ENCODE measurements at places on chromosomes 13 and 19. TPM values are rescaled to one million over a fixed set of nuclear protein-coding genes. Genes with fewer than 3 reads are reported as not detected.

- no peaks in the 10 kb centered on the region for H3K4me1 ChIP-seq
- no peak for DNase-seq
- no peaks in the 10 kb centered on the region for H3K36me3 ChIP-seq
- H3K27me3 ChIP-seq = no peaks in the 10 kb centered on the region
- no peak overlapping the region for H3K4me3 ChIP-seq
Observed at GRCh38 chr13:45048890-45049407, 59.6 kb downstream of the GPALPP1 start.

- peak; percentile 32 for DNase-seq
- no peaks in the 10 kb centered on the region for H3K27me3 ChIP-seq
- H3K4me3 ChIP-seq = no peak overlapping the region
- H3K36me3 ChIP-seq = no peaks in the 10 kb centered on the region
- H3K27ac ChIP-seq = no peak overlapping the region
- H3K4me1 ChIP-seq = no peaks in the 10 kb centered on the region
Observed at GRCh38 chr19:51194527-51195315, 30.2 kb upstream of the CD33 start.

- H3K4me1 ChIP-seq = no peaks in the 10 kb centered on the region
- H3K36me3 ChIP-seq = no peaks in the 10 kb centered on the region
- H3K27me3 ChIP-seq = no peaks in the 10 kb centered on the region
Observed at GRCh38 chr13:21328201-21328600, 130.9 kb downstream of the ZDHHC20 start.

DNA sequence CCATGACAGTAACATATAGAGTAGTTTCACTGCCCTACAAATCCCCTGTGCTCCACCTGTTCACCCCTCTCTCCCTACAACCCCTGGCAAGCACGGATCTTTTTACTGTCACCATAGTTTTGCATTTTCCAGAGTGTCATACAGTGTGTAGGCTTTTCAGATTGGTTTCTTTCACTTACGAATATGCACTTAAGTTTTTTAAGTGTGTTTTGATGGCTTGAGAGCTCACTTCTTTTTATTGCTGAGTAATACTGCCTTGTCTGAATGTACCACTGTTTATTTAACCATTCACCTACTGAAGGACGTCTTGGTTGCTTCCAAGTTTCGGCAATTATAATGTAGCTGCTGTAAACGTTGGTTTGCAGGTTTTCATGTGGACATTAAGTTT is 175.1 kb downstream of the ITGBL1 start:
- H3K27ac ChIP-seq = peak overlapping the region; percentile 32
- no peaks in the 10 kb centered on the region for H3K27me3 ChIP-seq
- DNase-seq = no peak
- peaks cover 2% of the 10 kb centered on the region for H3K4me1 ChIP-seq
- H3K4me3 ChIP-seq = peak overlapping the region; percentile 46
- no peaks in the 10 kb centered on the region for H3K36me3 ChIP-seq

GRCh38 chr19:6417713-6418561 is 6.7 kb downstream of the KHSRP start:
- H3K4me3 ChIP-seq = no peak overlapping the region
- H3K4me1 ChIP-seq = no peaks in the 10 kb centered on the region
- H3K36me3 ChIP-seq = peaks cover 21% of the 10 kb centered on the region
- DNase-seq = no peak

DNA sequence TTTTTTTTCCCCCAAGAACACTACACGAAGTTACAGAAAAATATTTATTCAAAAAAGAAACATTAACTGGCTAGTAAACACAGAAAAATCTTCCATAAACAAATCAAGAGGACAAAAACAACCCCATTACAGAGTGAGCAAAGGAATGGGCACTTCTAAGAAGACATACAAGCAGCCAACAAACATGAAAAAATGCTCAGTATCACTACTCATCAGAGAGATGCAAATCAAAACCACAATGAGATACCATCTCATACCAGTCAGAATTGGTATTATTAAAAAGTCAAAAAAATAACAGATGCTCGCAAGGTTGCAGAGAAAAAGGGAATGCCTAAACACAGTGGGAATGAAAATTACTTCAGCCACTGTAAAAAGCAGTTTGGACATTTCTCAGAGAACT is 131.7 kb downstream of the UGGT2 start:
- DNase-seq = no peak
- H3K27me3 ChIP-seq = no peaks in the 10 kb centered on the region
- no peak overlapping the region for H3K4me3 ChIP-seq
- no peak overlapping the region for H3K27ac ChIP-seq
- H3K4me1 ChIP-seq = no peaks in the 10 kb centered on the region

GRCh38 chr13:97600458-97601075 is 166.6 kb downstream of the RAP2A start:
- H3K27me3 ChIP-seq = no peaks in the 10 kb centered on the region
- H3K4me3 ChIP-seq = no peak overlapping the region
- no peaks in the 10 kb centered on the region for H3K4me1 ChIP-seq
- no peak overlapping the region for H3K27ac ChIP-seq
- no peaks in the 10 kb centered on the region for H3K36me3 ChIP-seq
- DNase-seq = no peak

GRCh38 chr13:43787518-43787891 is 733 bp upstream of the ENOX1 start:
- no peaks in the 10 kb centered on the region for H3K36me3 ChIP-seq
- H3K27me3 ChIP-seq = no peaks in the 10 kb centered on the region
- H3K27ac ChIP-seq = no peak overlapping the region
- DNase-seq = no peak
- H3K4me3 ChIP-seq = no peak overlapping the region

DNA sequence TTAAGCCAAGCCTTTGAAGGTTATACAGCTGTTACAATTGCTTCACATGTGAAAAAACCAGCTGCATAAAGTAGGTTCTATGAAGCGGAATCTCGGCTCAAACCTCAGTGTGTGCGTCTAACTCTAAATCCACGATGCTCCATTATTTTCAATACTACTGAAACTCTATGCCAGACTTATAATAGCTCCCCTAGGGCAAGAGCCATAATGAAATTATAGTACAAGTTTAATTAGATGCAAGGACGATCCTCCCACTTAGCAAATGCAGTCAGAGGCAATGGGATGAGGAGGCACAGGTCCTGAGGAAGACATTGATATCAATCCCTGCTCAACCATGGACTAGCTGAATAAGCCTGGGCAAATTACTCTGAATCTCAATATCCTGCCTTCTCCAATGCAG is 31.1 kb downstream of the SLC7A1 start:
- H3K27ac ChIP-seq = no peak overlapping the region
- no peaks in the 10 kb centered on the region for H3K27me3 ChIP-seq
- no peaks in the 10 kb centered on the region for H3K4me1 ChIP-seq
- DNase-seq = no peak
- H3K4me3 ChIP-seq = no peak overlapping the region
- H3K36me3 ChIP-seq = no peaks in the 10 kb centered on the region

- H3K27me3 ChIP-seq = no peaks in the 10 kb centered on the region
- H3K4me1 ChIP-seq = no peaks in the 10 kb centered on the region
- no peaks in the 10 kb centered on the region for H3K36me3 ChIP-seq
Observed at GRCh38 chr13:44415815-44416214, 42.2 kb downstream of the SERP2 start.

DNA sequence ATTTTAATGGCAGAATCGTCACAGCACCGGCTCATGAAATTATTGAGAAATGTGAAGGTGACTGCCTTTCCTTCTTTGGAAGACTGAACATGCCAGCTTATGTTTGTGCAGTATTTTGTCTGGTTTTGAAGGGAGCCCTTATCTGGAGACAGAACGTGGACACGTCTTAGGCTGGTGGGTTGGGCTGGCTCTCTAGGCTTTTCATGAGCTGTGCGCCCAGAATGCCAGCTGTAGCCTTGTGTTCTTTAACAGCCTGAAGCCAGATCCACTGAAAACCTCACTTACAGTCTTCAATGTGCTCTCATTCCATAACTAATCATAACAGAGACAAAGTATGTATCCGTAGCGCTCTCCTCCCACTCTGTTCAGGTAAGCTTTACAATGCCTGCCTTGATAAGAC is 184.4 kb upstream of the HTR2A start:
- no peak overlapping the region for H3K27ac ChIP-seq
- H3K27me3 ChIP-seq = no peaks in the 10 kb centered on the region
- no peaks in the 10 kb centered on the region for H3K4me1 ChIP-seq

- DNase-seq = peak; percentile 60
- peak overlapping the region; percentile 96 for H3K27ac ChIP-seq
- no peaks in the 10 kb centered on the region for H3K36me3 ChIP-seq
- no peaks in the 10 kb centered on the region for H3K27me3 ChIP-seq
- H3K4me1 ChIP-seq = peaks cover 3% of the 10 kb centered on the region
Observed at GRCh38 chr13:44576351-44577235, 463 bp upstream of the TSC22D1 start.

GRCh38 chr19:43316591-43317319 is 36.7 kb upstream of the CD177 start:
- no peak overlapping the region for H3K4me3 ChIP-seq
- no peak overlapping the region for H3K27ac ChIP-seq
- DNase-seq = no peak
- no peaks in the 10 kb centered on the region for H3K27me3 ChIP-seq
- H3K36me3 ChIP-seq = no peaks in the 10 kb centered on the region

GRCh38 chr19:31995546-31995945 is 349.9 kb upstream of the ZNF507 start:
- no peaks in the 10 kb centered on the region for H3K27me3 ChIP-seq
- H3K4me1 ChIP-seq = no peaks in the 10 kb centered on the region
- H3K4me3 ChIP-seq = no peak overlapping the region
- H3K27ac ChIP-seq = no peak overlapping the region

DNA sequence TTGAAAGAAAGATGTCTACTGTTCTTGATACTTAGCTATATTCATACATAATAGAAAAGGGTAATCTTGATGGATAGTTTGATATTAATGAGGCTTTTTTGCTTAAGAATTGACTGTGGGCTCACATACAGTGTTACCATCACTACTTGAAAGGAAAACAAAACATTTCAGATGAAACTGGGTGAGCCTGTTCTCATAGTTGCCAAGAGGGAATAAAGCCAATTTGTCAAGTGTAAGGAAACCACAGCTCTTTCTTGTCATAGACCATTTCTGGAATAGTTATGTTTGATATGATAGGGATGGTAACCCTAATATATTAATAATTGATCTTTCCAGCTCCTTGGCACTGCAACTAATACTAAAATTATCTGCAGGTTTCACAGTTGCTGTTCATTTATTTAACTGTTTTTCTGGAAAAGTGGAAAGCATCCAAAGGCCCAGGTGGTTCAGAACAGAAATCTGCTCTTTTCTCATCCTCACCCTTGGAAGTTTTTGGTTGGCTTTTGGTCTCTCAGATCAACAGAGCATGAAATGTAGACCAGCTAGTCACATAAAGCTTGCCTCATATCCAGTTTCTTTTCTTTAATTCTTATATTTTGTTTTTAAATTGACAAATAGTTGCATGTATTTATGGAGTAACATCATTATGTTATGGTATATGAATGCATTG is 43.2 kb downstream of the ARHGEF7 start:
- DNase-seq = no peak
- peaks cover 1% of the 10 kb centered on the region for H3K4me1 ChIP-seq
- H3K27ac ChIP-seq = peak overlapping the region; percentile 25
- H3K4me3 ChIP-seq = no peak overlapping the region
- H3K27me3 ChIP-seq = no peaks in the 10 kb centered on the region
- H3K36me3 ChIP-seq = no peaks in the 10 kb centered on the region

Gene OVOL3
- not detected for total RNA-seq

Gene RGCC
- total RNA-seq = 66.2 TPM

Gene KIR3DL1
- not detected for total RNA-seq

Gene PLIN4
- 7.4 TPM for total RNA-seq

Gene TMEM272
- total RNA-seq = 0.16 TPM

Measured in aorta (tissue), 5 donors.